ENCODE measurements at places on chromosomes 1 and 21.

DNA sequence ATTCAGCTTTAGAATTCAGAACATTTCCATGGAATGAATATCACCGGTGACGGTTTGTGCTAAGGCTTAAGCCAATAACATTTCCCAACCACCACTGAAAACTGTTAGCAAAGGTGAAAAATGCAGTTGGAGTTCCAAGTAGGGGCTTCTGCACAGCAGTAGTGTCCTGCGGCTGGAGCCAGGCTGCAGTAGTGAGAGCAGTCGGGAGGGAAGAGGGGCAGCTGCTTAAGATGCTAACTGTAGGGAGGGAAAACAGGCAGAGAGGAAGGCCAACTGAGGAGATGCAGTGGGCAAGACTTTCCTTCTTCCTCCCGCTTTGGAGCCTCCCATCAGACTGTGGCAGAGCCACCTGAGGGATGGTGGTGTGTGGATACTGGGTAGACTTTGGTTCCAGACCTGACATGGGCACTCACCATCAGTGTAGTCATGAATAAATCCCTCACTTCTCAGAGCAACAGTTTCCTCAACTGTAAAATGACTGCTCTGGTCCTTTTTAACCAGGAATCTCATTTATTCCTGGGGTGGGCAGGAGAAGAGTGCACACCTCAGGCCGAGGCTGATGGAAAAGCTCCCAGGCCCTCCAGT is 3.2 kb downstream of the F3 start:
- DNase-seq, result no peak

- DNase-seq, result no peak
Measured at GRCh38 chr1:229086091-229086490, 184.8 kb upstream of the RAB4A start.

GRCh38 chr1:197481101-197481500 is 213.0 kb downstream of the CRB1 start:
- no peak for DNase-seq

- DNase-seq, result no peak
Measured at GRCh38 chr21:44089001-44089911, 17.9 kb upstream of the PWP2 start.

DNA sequence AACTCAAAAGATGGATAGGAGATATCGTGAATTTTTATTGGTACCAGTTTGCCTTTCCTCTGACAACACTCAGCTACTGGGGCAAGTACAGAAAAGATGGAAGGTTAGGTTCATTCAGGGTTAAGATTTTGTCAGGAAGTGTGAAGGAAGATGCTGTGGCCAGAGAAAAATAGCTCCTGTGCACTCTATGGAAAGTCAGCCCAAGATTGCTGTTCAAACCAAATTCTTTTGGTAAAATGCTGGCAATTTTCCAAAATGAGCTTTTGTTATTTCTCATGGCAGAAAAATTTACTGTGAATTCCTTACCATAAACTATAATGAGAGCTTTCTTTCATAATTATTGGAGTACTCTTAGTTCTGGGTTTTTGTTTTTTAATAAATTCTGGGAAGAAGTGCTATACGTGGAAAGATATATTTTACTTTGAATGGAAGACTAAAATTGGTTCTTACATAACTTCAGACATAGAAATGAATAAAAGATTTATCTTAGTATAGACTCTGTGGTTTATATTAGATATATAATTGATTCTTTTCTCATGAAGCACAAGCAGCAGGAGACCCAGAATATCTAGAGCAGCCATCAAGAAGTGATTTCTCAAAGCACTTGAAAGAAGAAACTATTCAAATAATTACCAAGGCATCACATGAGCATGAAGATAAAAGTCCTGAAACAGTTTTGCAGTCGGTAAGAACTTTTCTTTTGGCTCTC is 112.2 kb downstream of the USP25 start:
- DNase-seq, result peak; percentile 21
